Esophagus muscularis mucosa (tissue), 4 donors: ENCODE measurements at places on chromosomes 3 and 15. TPM values are rescaled to one million over a fixed set of nuclear protein-coding genes. Genes with fewer than 3 reads are reported as not detected.

Gene LMAN1L
- not detected for total RNA-seq

Gene ANAPC13
- 78.9 TPM for total RNA-seq

DNA sequence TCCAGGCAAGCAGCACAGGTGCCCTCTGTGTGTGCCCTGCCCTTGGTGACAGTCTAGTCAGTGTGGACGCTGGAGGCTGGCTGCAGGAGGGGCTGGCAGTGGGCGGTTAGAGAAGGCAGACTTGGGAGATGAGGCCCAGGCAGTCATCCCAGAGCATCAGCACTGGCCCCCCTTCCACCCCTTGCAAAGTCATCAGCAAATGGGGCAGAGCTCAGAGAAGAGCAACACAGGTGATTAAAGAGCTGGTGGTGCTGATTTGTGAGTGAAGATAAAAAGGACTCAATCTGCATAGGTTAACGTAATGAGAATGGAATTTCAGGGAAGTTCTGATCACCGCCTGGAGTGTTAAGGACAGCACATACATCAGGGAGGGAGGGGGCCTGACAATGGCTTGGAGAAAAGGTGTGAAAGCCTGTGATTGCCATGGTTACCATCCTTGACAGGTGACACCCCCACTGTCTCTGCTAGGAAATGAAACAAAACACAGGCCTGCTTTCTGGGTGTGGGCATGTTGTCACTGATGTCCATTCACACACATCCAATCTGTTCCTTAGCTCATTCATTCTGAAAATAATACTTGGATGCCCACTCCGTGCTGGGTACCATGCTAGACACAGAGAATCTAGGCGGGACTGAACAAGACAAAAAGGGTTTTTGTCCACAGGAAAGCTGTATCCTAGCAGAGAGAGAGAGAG lies 269.6 kb upstream of the ST8SIA2 start:
- no peak overlapping the region for H3K27ac ChIP-seq
- no peak for DNase-seq
- H3K27me3 ChIP-seq = no peaks in the 10 kb centered on the region
- H3K4me1 ChIP-seq = no peaks in the 10 kb centered on the region

DNA sequence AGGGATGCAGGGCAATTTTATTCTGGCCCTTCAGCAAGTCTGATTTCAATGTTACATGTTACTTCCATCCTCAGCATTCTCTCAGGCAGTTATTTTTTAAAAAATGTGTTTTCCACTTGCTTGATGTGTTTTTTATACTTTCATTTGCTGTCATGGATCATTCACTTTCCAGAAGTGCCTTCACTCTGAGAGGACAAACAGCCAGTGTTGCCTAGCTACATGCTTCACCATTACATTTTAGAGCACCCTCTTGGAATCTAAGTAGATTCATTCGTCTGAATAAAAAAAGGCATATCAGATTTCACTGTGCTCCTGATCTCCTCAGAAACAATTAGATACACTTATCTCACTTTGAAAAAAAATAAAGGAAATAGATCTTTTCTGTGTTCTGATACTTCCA lies 93.6 kb upstream of the POU1F1 start:
- H3K4me3 ChIP-seq = no peak overlapping the region
- H3K36me3 ChIP-seq = no peaks in the 10 kb centered on the region
- no peaks in the 10 kb centered on the region for H3K27me3 ChIP-seq
- H3K27ac ChIP-seq = no peak overlapping the region
- no peak for DNase-seq

DNA sequence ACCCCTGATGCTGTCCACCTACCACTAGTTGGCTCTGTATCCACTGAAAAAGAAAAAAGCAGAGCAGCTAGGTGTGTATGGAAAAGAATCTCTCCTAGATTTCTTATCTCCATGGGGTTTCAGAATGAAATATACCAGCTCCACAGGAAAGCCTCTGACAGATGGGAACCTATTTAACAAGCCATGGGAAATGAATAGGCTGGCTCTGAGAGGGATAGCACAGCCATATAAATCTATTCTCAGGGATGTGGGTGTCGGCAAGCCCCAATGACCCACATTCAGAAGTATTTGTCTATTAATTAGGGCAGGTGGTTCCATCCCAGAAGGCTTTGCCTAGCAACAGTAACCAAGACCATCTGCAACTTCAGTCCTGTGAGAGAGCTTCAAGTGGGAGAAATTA lies 694.1 kb downstream of the AGBL1 start:
- no peaks in the 10 kb centered on the region for H3K36me3 ChIP-seq
- no peaks in the 10 kb centered on the region for H3K27me3 ChIP-seq
- no peak overlapping the region for H3K4me3 ChIP-seq
- no peak overlapping the region for H3K27ac ChIP-seq
- no peak for DNase-seq

- peak; percentile 94 for DNase-seq
- peak overlapping the region; percentile 75 for H3K27ac ChIP-seq
- H3K36me3 ChIP-seq = no peaks in the 10 kb centered on the region
These were observed 8.4 kb downstream of the ITGB5 start for GRCh38 chr3:124878561-124879336.

- no peaks in the 10 kb centered on the region for H3K4me1 ChIP-seq
- no peak overlapping the region for H3K4me3 ChIP-seq
- H3K27me3 ChIP-seq = no peaks in the 10 kb centered on the region
- no peak overlapping the region for H3K27ac ChIP-seq
- DNase-seq = no peak
These were observed 130.4 kb downstream of the SUCLG2 start for GRCh38 chr3:67524046-67524445.

GRCh38 chr3:15726043-15726442 lies 71.7 kb downstream of the ANKRD28 start:
- H3K36me3 ChIP-seq = peaks cover 9% of the 10 kb centered on the region
- H3K4me3 ChIP-seq = no peak overlapping the region
- no peaks in the 10 kb centered on the region for H3K4me1 ChIP-seq
- no peaks in the 10 kb centered on the region for H3K27me3 ChIP-seq

DNA sequence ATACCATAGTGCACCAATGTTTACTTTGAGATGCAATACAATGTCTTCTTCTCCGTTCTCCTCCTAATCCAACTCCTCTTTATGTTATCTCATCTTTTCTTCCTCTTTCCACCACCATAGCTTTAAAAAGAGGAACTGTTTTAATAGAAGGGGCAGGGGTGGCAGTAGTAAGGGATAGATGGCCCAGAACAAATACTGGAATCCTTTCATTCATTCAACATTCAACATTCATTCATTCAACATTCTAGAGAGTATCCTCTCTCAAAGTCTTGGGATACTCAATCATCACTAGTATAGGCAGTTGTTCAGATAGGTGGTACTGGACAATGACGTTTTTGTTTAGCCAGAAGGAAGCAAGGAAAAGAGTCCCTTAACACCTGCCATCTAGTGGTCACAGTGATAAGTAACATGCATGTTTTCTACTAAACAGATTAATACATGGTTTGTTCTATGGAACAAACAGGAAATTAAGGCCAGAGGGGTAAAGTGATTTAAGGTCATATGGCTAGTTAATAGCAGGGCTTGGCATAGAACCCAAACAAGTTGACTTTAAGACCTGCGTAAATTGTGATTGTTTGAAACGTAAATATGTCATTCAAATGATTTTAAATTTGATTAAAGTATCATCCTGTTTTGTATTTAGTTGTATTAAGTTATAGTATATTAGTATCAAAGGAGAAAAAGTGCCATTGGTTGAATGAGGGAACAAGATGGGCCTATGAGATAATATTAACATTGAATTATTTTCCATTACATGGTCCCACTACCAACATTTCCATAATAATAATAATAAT lies 26.9 kb upstream of the EHHADH start:
- H3K4me3 ChIP-seq = no peak overlapping the region
- no peak for DNase-seq
- peaks cover 16% of the 10 kb centered on the region for H3K4me1 ChIP-seq
- no peaks in the 10 kb centered on the region for H3K36me3 ChIP-seq
- peaks cover 5% of the 10 kb centered on the region for H3K27me3 ChIP-seq
- H3K27ac ChIP-seq = no peak overlapping the region

- H3K36me3 ChIP-seq = no peaks in the 10 kb centered on the region
- peaks cover 5% of the 10 kb centered on the region for H3K4me1 ChIP-seq
- DNase-seq = no peak
- H3K27ac ChIP-seq = no peak overlapping the region
- no peak overlapping the region for H3K4me3 ChIP-seq
These were observed 311.6 kb downstream of the CNTN6 start for GRCh38 chr3:1404270-1404962.

Gene PCNP
- 129 TPM for total RNA-seq

GRCh38 chr3:36124118-36124796 lies 256.0 kb upstream of the STAC start:
- H3K4me1 ChIP-seq = no peaks in the 10 kb centered on the region
- H3K27me3 ChIP-seq = no peaks in the 10 kb centered on the region
- H3K4me3 ChIP-seq = no peak overlapping the region

Gene SLCO2A1
- total RNA-seq = 17.4 TPM

Gene TMED3
- total RNA-seq = 26.5 TPM

GRCh38 chr3:33153782-33154181 lies 40.0 kb downstream of the CRTAP start:
- no peaks in the 10 kb centered on the region for H3K27me3 ChIP-seq
- H3K4me1 ChIP-seq = no peaks in the 10 kb centered on the region
- no peak for DNase-seq

GRCh38 chr15:73258271-73259108 lies 110.3 kb downstream of the HCN4 start:
- H3K4me3 ChIP-seq = no peak overlapping the region
- no peaks in the 10 kb centered on the region for H3K4me1 ChIP-seq
- DNase-seq = no peak
- H3K36me3 ChIP-seq = peaks cover 52% of the 10 kb centered on the region
- no peak overlapping the region for H3K27ac ChIP-seq

- H3K4me1 ChIP-seq = peaks cover 36% of the 10 kb centered on the region
- no peaks in the 10 kb centered on the region for H3K27me3 ChIP-seq
- no peaks in the 10 kb centered on the region for H3K36me3 ChIP-seq
- no peak for DNase-seq
- no peak overlapping the region for H3K4me3 ChIP-seq
These were observed 40.9 kb upstream of the SMAD3 start for GRCh38 chr15:67024314-67024997.

- no peak overlapping the region for H3K27ac ChIP-seq
- H3K4me3 ChIP-seq = no peak overlapping the region
- H3K36me3 ChIP-seq = no peaks in the 10 kb centered on the region
- H3K27me3 ChIP-seq = no peaks in the 10 kb centered on the region
- no peak for DNase-seq
- no peaks in the 10 kb centered on the region for H3K4me1 ChIP-seq
These were observed 7.6 kb upstream of the P2RY1 start for GRCh38 chr3:152827313-152827712.

Gene CNTN4
- total RNA-seq = 6.6 TPM

DNA sequence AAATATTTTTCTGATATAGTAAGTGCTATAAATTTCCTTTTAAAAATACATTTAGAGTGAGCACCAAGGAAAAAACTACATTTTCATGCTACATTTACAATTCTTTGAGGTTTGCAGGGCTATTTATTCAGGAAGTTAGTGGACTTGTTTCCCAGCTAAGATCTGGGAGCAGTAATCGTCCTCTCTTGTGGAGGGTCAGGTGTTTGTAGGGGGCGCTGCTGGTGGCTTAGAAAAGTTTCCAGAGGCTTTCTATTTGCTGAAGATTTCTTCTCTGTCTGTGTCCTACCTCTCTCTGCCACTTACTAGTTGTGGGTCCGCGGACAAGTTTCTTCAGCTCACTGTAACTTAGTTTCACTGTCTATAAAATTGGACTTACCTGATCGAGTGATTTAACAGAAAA lies 163.9 kb downstream of the PEX5L start:
- DNase-seq = peak; percentile 8
- H3K27ac ChIP-seq = no peak overlapping the region
- no peaks in the 10 kb centered on the region for H3K4me1 ChIP-seq
- H3K36me3 ChIP-seq = no peaks in the 10 kb centered on the region
- H3K27me3 ChIP-seq = no peaks in the 10 kb centered on the region
